Endothelial cell (in vitro differentiated cells): ENCODE measurements at places on chromosomes 11 and 22. TPM values are rescaled to one million over a fixed set of nuclear protein-coding genes. Genes with fewer than 3 reads are reported as not detected.

- no peak for DNase-seq
- no peak overlapping the region for H3K4me3 ChIP-seq
- H3K4me1 ChIP-seq = peaks cover 21% of the 10 kb centered on the region
- H3K27me3 ChIP-seq = peaks cover 5% of the 10 kb centered on the region
- no peak overlapping the region for H3K27ac ChIP-seq
- no peaks in the 10 kb centered on the region for H3K36me3 ChIP-seq
Measured at GRCh38 chr22:46501701-46502100, 35.7 kb downstream of the CELSR1 start.

GRCh38 chr11:126332221-126332711, 23.2 kb upstream of the ST3GAL4 start:
- peaks cover 8% of the 10 kb centered on the region for H3K27me3 ChIP-seq
- peaks cover 38% of the 10 kb centered on the region for H3K4me1 ChIP-seq
- no peak overlapping the region for H3K27ac ChIP-seq
- H3K4me3 ChIP-seq = peak overlapping the region; percentile 48
- no peak for DNase-seq
- peaks cover 5% of the 10 kb centered on the region for H3K36me3 ChIP-seq

- H3K36me3 ChIP-seq = no peaks in the 10 kb centered on the region
- H3K27me3 ChIP-seq = peaks cover 11% of the 10 kb centered on the region
- H3K4me1 ChIP-seq = no peaks in the 10 kb centered on the region
- no peak for DNase-seq
- no peak overlapping the region for H3K27ac ChIP-seq
Measured at GRCh38 chr22:48849963-48850657, 977.6 kb downstream of the BRD1 start.

GRCh38 chr11:8689726-8690255, 7.2 kb downstream of the RPL27A start:
- peaks cover 8% of the 10 kb centered on the region for H3K27me3 ChIP-seq
- peak overlapping the region; percentile 29 for H3K4me3 ChIP-seq
- H3K36me3 ChIP-seq = peaks cover 44% of the 10 kb centered on the region
- no peak for DNase-seq
- peaks cover 45% of the 10 kb centered on the region for H3K4me1 ChIP-seq

- peaks cover 30% of the 10 kb centered on the region for H3K4me1 ChIP-seq
- DNase-seq = peak; percentile 19
- H3K27ac ChIP-seq = no peak overlapping the region
- no peaks in the 10 kb centered on the region for H3K36me3 ChIP-seq
- H3K27me3 ChIP-seq = peaks cover 49% of the 10 kb centered on the region
Measured at GRCh38 chr11:32435152-32435480, 223 bp downstream of the WT1 start.

DNA sequence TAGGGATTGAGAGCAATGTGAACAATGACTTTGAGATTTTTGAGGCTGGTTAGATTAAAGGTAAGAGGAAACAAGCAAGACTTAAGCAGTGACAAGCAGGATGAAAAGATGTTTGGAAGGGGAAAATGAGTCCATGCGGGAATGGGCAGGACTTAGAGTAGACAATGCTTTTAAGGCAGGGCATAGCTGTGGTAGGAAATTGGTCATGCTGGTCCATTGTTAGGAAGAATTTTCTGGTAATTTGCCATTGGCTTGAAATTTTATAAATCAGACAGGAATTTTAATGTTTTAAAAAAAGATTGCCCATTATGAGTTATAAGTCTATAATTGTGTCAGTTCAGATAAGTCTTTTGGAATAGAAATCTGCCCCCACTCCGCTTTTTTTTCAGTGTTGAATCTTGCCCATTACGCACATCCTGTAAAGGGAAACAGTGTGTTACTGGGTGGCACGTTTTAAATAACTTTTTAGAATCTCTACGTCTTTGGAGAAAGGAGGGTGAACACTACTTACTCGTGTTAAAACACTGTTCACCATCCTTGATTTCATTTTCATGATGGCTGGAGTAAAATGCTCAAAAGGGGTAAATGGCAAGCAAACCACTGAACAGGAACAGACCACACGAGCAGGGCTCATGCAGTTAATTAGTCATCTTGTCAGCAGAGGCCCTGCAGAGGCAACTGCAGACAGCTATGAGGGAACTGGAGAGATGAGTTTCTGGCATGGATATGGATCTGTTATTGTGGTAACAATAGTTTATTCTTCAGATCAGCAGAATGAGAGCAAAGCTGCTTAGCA, 25.0 kb downstream of the SWAP70 start:
- H3K4me3 ChIP-seq = no peak overlapping the region
- H3K27me3 ChIP-seq = no peaks in the 10 kb centered on the region
- H3K36me3 ChIP-seq = no peaks in the 10 kb centered on the region
- H3K4me1 ChIP-seq = peaks cover 15% of the 10 kb centered on the region

- no peaks in the 10 kb centered on the region for H3K4me1 ChIP-seq
- H3K27me3 ChIP-seq = peaks cover 4% of the 10 kb centered on the region
- H3K27ac ChIP-seq = peak overlapping the region; percentile 57
- H3K4me3 ChIP-seq = no peak overlapping the region
Measured at GRCh38 chr11:1460986-1461825, 25.4 kb downstream of the MOB2 start.

- no peak overlapping the region for H3K27ac ChIP-seq
- no peak for DNase-seq
- H3K4me3 ChIP-seq = no peak overlapping the region
- peaks cover 6% of the 10 kb centered on the region for H3K4me1 ChIP-seq
Measured at GRCh38 chr11:2999464-2999998, 7.4 kb upstream of the NAP1L4 start.

- no peak for DNase-seq
- peaks cover 49% of the 10 kb centered on the region for H3K36me3 ChIP-seq
- peaks cover 3% of the 10 kb centered on the region for H3K27me3 ChIP-seq
- H3K27ac ChIP-seq = no peak overlapping the region
Measured at GRCh38 chr22:30344447-30345200, 12.1 kb downstream of the SF3A1 start.

DNA sequence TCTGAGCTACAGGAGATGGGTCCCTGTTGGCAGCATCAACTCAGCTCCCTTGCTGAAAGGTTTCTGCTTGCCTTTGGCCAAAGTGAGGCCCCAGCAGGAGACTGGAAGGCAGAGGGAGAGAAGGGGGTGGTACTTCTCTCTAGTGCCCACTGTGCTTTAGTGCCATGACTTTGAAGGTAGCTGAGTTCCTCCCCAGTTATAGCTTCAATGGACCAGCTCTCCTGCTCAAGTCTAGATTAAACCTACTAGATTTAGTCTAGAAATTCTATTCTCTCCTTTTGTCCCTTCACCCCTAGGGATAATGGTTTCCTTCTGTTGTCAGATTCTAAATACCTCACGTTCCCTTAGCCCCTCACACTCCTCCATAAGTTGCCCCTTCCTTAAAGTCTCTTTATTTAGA, 119.2 kb downstream of the TIMP3 start:
- H3K4me1 ChIP-seq = peaks cover 11% of the 10 kb centered on the region
- no peaks in the 10 kb centered on the region for H3K36me3 ChIP-seq
- no peaks in the 10 kb centered on the region for H3K27me3 ChIP-seq
- DNase-seq = no peak
- H3K27ac ChIP-seq = no peak overlapping the region
- no peak overlapping the region for H3K4me3 ChIP-seq

GRCh38 chr22:28907311-28908008, 24.1 kb downstream of the ZNRF3 start:
- DNase-seq = no peak
- H3K4me1 ChIP-seq = peaks cover 10% of the 10 kb centered on the region
- H3K36me3 ChIP-seq = no peaks in the 10 kb centered on the region
- H3K4me3 ChIP-seq = no peak overlapping the region
- no peak overlapping the region for H3K27ac ChIP-seq
- peaks cover 1% of the 10 kb centered on the region for H3K27me3 ChIP-seq

DNA sequence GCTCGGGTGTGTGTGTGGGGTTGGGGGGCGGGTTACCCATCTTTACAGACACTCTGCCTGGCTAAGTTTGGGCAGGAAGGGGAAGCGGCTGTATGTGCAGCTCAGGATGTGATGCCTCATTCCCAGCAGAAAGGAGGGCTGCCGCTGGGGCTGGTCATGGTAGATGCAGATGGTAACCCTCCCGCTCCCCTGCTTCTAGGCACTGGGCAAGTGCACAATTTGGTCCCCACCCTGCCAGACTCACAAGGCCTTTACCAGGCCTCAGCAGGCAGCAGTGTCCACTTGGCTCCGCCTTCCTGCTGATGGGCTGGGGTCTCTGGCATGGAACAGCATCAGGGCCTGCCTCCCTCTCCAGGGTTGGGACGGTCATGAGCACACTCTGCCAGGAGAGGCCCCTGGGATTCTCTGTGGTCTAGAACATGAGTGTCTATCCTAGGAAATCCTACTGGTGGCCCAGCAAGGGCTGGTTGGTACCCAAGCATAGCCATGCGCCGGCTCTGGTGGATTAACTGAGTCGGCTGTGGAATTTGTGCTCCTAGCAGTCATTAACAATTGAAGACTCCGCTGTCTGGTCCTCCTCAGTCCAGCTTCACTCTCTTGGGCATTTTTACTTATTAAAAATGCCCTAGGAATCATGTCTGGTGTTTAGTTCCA, 4.2 kb downstream of the LMO1 start:
- peaks cover 27% of the 10 kb centered on the region for H3K27me3 ChIP-seq
- H3K4me1 ChIP-seq = peaks cover 13% of the 10 kb centered on the region
- H3K4me3 ChIP-seq = no peak overlapping the region
- H3K27ac ChIP-seq = no peak overlapping the region
- DNase-seq = no peak
- H3K36me3 ChIP-seq = peaks cover 4% of the 10 kb centered on the region

GRCh38 chr11:44766112-44766971, 39.6 kb downstream of the TSPAN18 start:
- H3K27me3 ChIP-seq = peaks cover 2% of the 10 kb centered on the region
- DNase-seq = no peak
- H3K4me3 ChIP-seq = peak overlapping the region; percentile 73
- peaks cover 53% of the 10 kb centered on the region for H3K4me1 ChIP-seq

GRCh38 chr11:13003736-13004493, 5.2 kb upstream of the RASSF10 start:
- H3K4me3 ChIP-seq = no peak overlapping the region
- no peak for DNase-seq
- H3K27me3 ChIP-seq = peaks cover 3% of the 10 kb centered on the region
- H3K27ac ChIP-seq = no peak overlapping the region

DNA sequence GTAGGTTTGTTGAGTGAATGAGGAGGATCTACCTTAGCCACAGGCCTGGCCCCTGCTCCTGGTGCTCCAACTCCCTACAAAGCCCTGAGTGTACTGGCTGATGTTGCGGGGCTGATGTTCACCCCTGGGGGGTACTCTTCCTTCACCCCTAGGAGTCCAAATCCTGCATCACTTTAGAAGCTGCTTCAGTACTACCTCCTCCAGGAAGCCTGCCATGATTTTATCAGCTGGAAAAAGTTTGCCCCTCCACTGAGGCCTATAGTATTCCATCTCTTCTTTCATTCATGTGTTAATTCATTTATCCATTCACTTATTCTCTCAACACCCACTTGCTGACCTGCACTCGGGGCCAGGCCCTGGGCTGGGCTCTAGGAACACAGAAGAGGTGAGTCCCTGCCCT, 7.8 kb downstream of the SHISAL1 start:
- no peaks in the 10 kb centered on the region for H3K4me1 ChIP-seq
- no peak overlapping the region for H3K4me3 ChIP-seq
- peaks cover 13% of the 10 kb centered on the region for H3K27me3 ChIP-seq
- H3K36me3 ChIP-seq = peaks cover 11% of the 10 kb centered on the region
- H3K27ac ChIP-seq = no peak overlapping the region
- DNase-seq = no peak

DNA sequence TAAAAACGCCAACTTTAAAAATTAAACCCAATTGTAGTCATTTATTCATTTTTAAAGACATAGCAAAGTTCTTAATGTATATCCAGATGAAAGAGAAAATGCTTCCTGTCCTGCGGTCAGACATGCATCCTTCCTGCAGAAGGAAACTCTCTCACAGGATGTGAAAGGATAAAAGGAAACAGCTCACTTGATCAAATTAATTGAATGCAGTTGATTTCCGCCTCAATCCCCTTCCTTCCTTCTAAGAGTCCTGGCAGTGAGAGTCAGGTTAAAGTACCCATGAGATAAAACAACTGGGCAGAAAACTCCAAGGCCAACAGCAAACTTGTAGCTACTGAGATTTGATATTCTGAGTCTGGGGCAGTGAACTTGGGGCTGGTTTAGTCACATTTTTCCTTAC, 38.5 kb downstream of the CWC15 start:
- peaks cover 8% of the 10 kb centered on the region for H3K27me3 ChIP-seq
- no peak for DNase-seq
- no peak overlapping the region for H3K4me3 ChIP-seq
- H3K27ac ChIP-seq = peak overlapping the region; percentile 95

- no peaks in the 10 kb centered on the region for H3K36me3 ChIP-seq
- H3K27ac ChIP-seq = no peak overlapping the region
- peaks cover 2% of the 10 kb centered on the region for H3K27me3 ChIP-seq
- no peak for DNase-seq
- H3K4me1 ChIP-seq = no peaks in the 10 kb centered on the region
- no peak overlapping the region for H3K4me3 ChIP-seq
Measured at GRCh38 chr22:26075251-26075650, 94.0 kb upstream of the SEZ6L start.

IRAG1 gene
- total RNA-seq = 8.7 TPM

OVOL1 gene
- not detected for total RNA-seq

ANO9 gene
- 0.41 TPM for total RNA-seq

SLC5A4 gene
- not detected for total RNA-seq

SCO2 gene
- total RNA-seq = 1.1 TPM

SBF1 gene
- 76.7 TPM for total RNA-seq

USH1C gene
- 1.4 TPM for total RNA-seq
